Activated naive CD8-positive, alpha-beta T cell treated with anti-CD3 and anti-CD28 coated beads, Interleukin-2, amount 50 U/mL, for 16 hours (primary cell): ENCODE measurements at places on chromosomes 6 and 20.

- DNase-seq = no peak
Observed at GRCh38 chr6:136077834-136078576, 172.1 kb downstream of the MTFR2 start.

- no peak for DNase-seq
Observed at GRCh38 chr20:14046534-14046933, 51.2 kb downstream of the MACROD2 start.

DNA sequence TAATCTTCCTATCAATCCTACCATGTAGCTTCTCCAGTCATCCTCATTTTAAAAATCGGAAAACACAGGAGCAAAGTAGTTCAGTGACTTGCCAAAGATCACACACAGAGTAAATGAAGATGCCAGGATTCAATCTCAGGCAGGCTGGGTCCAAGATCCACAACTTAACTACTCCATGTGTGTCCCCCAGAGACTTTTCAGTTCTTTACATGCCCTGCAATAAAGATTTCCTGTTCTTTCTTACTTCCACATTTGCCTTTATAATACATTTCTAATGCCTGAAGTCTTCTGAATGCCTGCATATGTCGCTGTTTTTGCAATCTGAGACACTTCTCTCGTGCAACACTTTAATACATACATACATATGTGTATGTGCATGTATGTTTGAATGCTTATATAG is 121.7 kb upstream of the MARCKS start:
- no peak for DNase-seq

- DNase-seq = peak; percentile 21
Observed at GRCh38 chr6:44072959-44073611, 54.2 kb downstream of the MRPL14 start.

- DNase-seq = no peak
Observed at GRCh38 chr6:79810185-79810705, 137.1 kb downstream of the ELOVL4 start.

DNA sequence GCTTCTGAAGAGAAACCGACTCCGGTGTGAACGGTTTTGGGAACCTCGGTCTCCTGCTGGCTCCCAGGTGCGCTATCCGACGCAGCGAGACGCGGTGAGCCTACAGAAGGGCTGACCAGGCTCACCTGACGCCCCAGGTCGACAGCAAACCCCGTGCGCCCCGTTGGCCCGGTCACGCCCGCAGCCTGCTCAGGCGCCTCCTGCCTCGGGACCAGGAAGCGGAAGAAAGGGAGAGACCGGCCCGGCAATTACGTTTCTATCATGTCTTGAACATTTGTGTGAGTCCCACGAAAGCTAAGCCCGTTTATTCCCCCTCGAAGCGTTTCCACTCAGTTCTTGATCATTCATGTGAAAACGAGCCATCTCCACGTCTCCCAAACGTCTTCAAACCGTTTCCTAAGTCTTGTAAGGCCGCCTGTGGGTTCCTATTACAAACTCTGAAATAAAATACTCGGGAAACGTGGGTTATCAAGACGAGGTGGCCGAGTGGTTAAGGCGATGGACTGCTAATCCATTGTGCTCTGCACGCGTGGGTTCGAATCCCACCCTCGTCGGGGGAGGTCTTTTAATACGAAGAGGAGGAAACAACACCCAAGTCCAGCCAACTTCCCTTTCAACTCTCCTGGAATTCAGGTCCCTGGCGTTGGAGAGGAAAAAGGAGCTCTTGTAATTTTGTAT is 150.5 kb upstream of the PRSS16 start:
- no peak for DNase-seq

DNA sequence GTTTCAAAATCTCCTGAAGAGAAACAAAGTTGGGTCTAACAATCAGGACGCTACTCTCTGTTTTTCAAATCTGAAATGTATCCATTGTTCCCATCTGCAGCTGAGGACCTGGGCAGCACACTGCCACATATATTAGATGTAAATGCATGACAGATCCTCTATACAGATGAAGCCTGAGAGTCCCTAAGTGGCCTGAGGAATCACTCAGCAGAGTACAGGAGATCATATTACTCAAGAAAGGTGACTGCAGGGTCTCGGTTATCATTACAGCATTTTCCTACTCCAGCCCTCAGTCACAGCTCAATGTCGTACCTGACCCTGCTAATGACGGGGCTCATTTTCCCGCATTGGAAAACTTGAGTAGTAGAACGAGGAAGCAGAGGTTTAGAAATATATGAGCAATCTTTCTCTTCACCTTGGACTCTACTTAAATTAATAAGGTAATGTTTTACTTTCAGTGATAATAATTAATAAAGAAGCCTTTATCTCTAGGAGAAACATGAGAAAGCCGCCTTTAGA is 256.2 kb upstream of the IRAK1BP1 start:
- DNase-seq = no peak

- DNase-seq = no peak
Observed at GRCh38 chr20:7291323-7291943, 523.9 kb downstream of the BMP2 start.

- DNase-seq = no peak
Observed at GRCh38 chr6:110183292-110183885, 3.2 kb downstream of the CDC40 start.

DNA sequence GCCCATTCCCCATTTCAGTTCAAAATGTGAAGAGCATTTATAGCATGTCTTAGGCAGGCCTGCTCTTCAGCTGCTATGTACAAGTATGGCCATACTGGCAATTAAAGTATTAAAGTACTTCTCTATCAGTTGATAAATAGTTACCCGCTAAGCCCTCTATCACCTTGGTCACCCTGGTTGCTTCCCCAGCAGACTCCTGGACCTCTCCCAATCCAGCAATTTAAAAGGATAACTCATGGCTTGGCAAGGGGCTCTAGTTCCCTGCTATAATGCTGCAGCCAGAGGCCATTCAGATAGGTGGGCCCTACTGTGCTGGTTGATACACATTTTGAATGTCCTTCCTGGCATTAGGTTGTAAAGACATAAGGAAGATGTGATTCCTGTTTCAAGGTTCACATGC is 7.0 kb downstream of the C6orf163 start:
- DNase-seq = no peak

DNA sequence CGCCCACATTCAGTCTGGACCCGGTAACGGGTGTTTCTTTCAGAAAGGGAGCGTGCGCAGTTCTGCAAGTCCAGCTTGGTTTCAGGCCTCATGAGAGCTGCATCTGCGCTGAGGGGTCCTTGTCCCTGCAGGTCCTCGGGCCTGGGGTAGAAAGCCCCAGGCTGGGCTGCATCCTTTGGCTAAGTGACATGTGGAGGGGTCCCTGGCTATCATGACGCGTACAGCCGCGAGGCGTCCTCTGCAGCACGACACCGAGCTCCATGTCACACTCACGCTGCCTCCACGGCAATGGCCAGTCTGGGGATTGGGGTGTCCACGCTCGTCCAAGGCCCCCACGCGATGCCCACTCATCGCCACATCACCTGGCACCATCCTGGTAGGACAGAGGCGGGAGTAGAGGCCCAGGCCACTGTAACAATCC is 1.7 kb upstream of the KIF25 start:
- DNase-seq = no peak

DNA sequence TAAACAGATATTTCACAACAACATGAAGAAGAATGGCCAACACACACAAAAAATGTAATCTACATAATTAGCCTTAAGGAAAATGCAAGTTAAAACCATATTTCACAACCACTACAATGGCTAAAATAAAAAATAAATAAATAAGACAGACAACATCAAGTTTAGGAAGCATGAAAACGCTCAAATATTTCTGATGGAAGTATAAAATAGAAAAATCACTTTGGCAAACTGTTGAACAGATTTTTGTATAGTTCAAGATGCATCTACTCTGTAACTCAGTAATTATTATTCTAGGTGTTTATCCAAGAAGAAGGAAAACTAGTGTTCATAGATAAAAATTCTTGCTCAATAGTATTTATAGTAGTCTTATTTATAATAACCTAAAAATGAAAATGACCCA is 1410.1 kb upstream of the ADGRB3 start:
- DNase-seq = no peak

DNA sequence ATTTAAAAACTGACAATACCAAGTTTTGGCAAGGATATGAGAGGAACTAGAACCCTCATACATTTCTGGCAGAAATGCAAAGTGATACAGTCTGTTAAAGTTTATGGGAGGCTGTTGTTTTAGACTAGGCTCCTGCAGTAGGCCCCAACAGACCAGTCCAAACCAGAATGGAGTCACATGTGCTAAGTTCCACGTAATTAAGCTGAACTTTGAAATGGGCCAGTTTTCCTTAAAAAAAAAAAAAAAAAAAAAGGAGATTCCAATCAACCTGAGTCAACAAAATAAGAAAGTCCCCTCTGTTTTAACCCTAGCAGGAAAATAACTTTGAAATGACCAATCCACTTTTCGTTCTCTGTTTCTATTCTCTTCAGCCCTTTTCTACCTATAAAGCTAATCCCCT is 26.5 kb downstream of the IL17F start:
- no peak for DNase-seq

- DNase-seq = no peak
Observed at GRCh38 chr6:69664551-69664950, 132.3 kb downstream of the LMBRD1 start.

DNA sequence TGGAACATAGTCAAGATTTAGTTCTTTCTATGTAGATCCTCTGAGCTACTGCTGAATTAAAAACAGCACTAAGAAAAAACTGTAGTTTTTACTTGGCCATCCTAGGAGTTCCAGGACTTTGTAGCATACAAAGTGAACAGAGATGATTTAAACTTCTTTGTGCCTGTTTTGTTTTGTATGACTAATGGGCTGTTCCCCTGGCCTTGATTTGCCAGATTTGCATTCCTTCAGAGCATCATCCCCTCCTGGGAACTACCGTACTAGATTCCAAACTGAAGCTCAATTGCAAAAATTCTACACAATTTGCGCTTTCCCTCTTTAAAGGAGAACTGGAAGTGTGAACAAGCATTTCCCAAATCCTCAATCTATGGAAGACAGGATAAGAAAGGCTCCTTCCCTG is 23.1 kb downstream of the ACOT13 start:
- DNase-seq = no peak
